NCI-H524 (cell line): ENCODE measurements at places on chromosomes 6 and 20.

DNA sequence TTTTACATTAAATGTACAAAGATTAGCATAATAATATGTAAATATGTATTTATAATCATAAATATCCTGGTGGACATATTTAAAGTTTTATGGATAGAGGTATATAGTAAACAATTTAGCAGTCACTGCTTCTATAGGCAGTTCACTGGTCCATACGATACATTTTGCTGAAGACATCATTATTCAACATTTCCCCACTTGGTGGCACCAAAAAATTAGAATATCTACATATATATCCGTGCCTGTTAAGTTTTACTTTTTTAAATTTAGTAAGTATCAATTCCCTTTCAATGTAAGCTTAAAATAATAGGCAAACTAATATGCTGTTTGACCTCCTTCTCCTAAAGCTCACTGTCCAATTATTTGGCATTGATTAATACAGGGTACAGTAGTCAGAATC, 64.2 kb downstream of the LMBRD1 start:
- peak; percentile 23 for DNase-seq

DNA sequence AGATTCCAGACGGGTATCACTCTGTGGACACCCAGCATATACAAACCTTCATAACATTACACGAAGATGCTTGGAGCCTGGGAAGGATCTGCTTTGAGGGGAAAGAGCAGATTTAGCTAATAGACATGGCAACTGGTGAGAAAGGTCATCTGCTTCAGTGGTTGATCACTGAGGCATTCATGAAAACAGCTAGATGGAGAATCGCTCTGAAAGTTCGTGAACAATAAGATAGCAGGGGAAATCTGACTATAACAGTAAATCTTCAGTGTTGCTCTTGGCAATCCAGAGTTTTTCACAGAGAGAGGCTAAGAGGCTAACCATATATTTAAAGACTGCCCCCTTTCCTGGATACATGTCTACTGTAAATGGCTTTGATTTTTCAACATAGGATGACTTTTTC, 245.3 kb downstream of the FARS2 start:
- DNase-seq: no peak

DNA sequence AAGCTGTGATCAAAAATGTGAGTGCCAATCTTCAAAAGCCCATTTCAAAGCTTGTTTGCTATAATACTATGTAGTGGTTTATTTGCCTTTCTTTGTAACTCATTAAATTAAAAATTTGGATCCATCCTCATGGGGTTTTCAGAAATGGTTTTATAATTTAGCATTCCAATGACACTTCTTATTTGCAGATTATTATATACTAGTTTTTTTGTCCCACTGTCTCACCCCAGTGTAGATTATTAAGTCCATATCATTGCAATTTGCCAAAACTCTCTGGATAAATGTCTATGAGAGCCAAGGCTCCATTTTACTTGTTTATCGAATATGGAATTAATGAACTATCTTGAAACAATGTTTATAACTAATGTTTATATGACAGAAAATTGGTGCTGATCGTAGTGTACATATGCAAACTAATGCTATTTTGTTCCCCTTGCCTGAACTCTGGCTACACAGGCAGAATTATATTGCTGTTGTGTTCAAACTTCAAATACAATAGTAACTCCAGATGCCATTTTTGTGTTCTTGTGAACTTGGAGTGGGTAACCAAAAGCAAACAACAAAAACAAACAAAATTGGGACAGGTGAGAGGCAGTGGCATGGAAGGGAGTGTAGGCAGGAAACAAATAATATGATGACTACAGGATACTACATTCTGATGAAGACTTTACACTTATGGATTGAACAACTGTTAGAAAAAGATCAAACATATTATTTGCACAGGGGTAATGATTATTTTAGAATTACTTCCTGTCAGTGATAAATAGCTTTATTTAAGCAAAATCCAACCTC, 307.1 kb upstream of the FLRT3 start:
- DNase-seq: no peak

DNA sequence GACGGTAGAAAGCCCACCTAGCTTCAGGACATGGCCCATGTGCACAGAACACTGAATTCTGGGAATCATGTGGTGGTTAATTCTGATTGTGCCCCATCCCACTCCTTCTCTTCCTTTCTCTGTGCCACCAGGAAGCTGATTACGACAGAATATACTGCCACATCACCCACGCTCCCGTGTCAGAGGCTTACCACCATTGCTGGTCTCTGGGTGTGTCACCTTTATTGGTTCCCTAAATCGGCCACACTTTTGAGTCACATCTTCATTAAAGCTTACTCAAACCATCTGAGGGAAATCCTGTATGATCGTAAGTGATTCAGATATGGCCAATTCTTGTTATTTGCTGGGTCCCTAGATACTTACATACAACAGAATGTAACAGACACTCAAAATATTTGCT, 3.1 kb downstream of the TRMT6 start:
- no peak for DNase-seq

- peak; percentile 100 for DNase-seq
Measured at GRCh38 chr6:126227833-126228702, 111.8 kb upstream of the CENPW start.

- DNase-seq: no peak
Measured at GRCh38 chr6:126047648-126048047, 61.3 kb downstream of the TRMT11 start.

DNA sequence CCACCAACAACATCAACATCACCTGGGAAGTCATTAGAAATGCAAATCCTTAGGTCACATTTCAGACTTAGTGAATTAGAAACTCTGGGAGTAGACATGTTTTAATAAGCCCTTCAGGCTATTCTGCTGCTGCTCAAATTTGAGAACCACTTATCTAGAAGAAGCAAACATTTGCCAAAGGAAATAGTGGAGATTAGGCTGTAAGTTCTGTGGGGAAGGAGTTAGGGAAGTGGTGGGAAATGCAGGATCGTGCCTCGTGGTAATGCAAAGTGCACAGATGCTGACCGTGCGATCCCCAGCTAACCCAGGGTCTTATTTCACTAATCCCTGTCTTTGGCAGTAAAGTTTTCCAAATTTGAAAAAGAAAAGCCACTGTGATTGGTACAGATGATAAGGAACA, 328.5 kb downstream of the EPM2A start:
- DNase-seq: peak; percentile 98

DNA sequence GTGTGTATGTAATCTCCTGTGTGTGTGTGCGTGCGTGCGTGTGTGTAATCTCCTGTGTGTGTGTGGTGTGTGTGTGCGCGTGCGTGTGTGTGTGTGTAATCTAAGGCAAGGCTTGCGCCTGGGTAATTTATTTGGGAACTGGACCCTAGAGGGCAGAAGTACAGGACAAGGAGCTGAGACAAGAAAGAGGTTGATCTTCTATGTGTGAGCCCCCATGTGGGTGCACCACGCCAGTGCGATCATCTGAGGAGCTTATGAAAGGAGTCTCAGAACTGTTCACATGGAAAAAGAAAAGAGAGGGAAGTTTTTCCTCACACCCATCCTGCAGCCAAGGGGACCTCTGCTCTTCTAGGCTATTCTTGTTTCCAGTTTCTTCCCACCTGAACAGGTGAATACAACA, 220.1 kb upstream of the GGTLC1 start:
- peak; percentile 12 for DNase-seq

DNA sequence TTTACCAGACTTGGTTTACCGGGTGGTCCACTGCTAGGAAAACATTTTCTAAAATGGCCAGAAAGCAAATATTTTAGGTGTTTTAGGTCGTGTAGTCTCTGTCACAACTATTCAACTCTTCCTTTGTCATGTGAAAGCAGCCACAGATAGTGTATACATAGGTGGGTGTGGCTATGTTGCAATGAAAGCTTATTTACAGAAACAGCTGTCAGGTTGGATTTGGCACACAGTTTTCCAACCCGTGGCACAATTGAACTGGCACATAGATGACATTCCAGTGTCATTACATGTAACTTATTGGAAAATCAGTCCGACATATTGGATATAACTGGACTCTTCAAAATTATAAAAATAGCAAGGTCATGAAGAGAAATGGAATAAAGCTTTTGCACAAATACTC, 68.9 kb upstream of the KCNQ5 start:
- DNase-seq: peak; percentile 18

DNA sequence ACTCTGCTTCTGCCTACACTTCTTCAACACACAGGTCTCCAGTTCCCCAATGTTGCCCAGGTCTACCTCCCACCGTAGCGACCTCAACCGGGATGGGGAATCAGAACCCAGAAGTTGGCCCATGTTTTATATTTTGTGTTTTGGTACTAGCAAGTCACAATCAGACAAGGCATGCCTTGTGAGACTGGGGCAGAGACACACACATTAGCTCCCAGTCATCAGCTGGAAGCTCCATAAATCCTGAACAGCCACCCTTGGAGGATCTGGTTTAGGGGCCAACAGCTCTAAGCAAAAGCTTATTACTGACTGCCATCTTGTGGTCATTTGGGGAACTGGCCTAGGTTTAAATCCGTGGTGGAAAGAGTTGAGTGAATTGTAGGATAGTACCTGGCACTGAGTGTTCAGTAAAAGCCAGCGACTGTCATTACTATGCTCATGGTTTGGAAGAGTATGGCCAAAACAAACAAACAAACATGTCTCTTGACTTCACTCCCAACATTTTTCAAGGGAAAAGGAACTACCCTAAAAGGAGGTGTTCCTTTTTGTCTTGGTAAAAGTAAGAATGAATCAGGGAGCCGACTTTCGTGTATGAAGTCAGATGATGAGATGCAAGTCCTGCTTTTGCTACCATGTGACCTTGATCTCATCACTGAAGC, 40.5 kb downstream of the PIM1 start:
- DNase-seq: peak; percentile 82

GRCh38 chr6:6525933-6526332, 62.6 kb upstream of the LY86 start:
- DNase-seq: no peak

GRCh38 chr6:27161946-27162603, 85.4 kb upstream of the PRSS16 start:
- peak; percentile 27 for DNase-seq

GRCh38 chr6:169783401-169783800, 32.0 kb downstream of the ERMARD start:
- DNase-seq: no peak

DNA sequence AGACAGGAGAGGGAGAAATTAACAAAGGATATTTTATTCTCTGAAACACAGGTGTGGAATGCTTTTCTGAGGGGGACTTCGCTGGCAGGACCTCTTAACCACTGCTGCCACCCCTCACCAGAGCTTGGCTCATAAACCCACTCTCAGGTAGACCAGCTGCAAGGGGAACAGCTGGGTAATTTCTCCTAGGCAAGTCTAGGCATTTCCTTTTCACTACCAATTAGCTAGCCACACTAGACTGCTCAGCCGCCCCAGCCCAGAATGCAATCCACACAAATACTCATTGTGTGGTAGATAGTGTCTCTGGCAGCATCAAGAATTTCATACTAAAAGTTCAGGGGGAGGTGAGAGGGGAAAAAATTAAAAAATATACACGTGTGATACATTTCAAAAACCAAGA, 267.6 kb upstream of the ID4 start:
- no peak for DNase-seq

DNA sequence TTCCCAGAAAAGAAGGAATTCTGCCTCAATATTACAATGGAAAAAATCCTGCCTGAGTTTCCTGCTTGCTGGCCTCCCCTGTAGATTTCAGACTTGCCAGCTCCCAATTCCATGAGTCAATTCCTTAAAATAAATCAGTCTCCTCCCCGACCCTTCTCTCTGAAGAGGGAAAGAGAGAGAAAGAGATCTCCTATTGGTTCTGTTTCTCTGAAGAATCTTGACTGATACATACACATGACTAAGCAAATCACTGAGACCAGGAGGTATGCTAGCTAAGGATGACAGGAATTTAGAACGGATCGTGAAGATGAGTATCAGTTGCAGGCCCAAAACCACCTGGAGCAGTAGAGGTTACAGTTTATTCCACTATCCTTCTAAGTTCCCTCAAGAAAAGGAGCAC, 11.3 kb upstream of the RBM24 start:
- DNase-seq: no peak

DNA sequence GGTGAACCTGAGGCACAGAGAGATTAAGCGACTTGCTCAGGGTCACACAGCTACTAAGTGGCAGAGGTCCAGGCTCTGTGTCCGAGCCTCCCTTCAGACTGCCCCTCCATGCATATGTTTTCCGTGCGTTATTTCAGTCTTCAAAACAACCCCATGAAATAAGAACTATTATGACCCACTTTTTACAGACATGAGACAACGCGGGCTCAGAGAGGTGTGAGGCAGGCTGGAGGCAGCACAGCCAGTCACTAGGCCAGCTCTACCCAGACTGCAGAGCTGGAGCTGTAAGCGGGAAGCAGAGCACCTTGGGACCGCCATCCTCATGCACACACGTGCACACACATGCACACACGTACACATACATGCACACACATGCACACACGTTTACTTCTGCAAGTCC, 62.3 kb downstream of the PSMG4 start:
- no peak for DNase-seq

- peak; percentile 25 for DNase-seq
Measured at GRCh38 chr6:150140236-150140969, 2.4 kb upstream of the PPP1R14C start.

DNA sequence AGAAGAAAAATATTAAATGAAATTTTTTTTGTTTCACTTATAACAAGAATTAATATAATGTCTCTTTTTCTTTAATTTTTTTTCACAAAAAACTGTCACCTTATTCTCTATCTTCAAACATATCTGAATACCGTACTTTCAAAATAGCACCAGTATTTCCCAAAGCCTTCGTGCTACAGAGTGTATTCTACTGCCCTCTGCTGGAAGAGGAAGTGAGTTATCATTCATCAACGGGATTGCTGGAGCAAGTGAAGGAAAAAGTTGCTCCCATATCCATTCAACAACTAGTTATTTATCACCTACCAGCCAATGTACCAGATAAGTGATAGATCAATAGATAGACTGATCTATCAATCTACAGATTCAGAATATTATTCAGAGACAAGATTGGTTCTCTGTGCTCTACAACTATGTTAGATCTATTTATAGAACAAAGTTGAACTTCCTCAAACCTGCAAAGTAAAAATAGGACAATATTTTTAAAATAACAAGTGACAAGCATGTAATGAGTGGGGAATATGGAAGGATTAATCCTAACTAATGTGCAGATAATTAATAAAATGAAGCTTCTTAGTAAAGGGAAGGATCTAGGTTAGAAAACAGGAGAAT, 26.7 kb upstream of the TFAP2B start:
- DNase-seq: no peak

- DNase-seq: peak; percentile 78
Measured at GRCh38 chr20:16801919-16802651, 53.9 kb downstream of the OTOR start.

DNA sequence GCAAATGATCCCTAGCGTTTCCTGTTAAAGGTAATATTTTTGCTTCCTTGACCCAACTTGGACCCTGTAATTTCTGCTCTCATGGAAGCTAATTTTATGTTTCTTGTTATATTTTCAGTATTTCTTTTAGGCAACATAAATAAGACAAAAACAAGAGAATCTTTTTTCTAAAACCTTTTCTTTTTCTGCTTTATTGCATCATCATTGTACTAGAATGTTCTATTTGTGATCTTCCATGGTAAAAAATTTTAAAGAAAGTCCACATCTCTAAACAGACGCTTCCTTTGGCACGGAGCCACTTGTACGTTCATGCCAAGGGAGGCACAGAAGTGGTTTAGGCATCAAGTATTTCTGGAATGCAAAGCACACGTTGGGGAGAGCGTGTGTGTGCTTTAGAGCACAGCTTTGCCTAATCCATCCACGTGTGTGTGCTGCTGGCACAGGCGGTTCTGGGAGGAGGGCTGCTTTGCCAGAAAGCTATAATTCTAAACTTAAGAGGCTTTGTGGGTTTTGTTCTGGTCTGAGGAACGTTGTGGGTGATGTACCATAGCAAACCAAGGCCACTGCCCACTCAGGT, 98.3 kb downstream of the SASH1 start:
- DNase-seq: peak; percentile 62

- no peak for DNase-seq
Measured at GRCh38 chr6:56659721-56660380, 17.2 kb upstream of the DST start.
